Germinal center (tissue), 1 donor: ENCODE measurements at places on chromosomes 6 and 20.

- no peak for DNase-seq
Observed at GRCh38 chr6:156832231-156832647, 55.1 kb downstream of the ARID1B start.

DNA sequence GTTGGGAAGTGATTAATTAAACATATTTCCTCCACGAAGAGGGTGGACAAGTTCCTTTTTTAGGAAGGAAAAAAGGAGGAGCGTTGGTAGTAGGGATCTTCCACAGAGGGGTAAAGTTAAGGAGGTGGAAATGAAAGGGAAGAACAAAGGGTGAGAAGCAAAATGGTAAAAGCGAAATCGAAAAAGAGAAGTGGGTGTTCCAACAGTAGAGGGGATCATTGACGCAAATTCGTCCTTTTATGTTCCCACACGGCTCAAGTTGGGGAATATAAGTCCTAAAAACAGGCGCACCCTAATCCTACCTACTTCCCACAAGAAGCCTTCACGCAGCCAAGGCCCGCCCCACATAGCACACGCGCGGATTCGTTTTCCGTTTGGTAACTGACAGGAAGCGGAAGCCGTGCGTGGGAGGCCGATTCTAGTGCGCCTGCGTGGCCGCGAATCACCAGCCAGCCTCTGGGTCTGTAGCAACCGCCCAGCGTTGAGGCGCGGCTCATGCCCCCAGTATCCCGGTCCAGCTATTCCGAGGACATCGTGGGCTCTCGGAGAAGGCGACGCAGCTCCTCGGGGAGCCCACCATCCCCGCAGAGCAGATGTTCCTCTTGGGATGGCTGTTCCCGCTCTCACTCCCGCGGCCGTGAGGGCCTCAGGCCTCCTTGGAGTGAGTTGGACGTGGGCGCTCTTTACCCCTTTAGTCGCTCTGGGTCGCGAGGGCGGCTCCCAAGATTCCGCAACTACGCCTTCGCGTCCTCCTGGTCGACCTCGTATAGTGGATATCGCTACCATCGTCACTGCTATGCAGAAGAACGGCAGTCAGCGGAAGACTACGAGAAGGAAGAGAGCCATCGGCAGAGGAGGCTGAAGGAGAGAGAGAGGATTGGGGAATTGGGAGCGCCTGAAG lies at the start of gene NKAPL:
NKAPL (plus strand) TSS at position 421 of the 901 bp plus-strand sequence; CDS start at position 496, 75 bp downstream.
- peak; percentile 43 for DNase-seq

DNA sequence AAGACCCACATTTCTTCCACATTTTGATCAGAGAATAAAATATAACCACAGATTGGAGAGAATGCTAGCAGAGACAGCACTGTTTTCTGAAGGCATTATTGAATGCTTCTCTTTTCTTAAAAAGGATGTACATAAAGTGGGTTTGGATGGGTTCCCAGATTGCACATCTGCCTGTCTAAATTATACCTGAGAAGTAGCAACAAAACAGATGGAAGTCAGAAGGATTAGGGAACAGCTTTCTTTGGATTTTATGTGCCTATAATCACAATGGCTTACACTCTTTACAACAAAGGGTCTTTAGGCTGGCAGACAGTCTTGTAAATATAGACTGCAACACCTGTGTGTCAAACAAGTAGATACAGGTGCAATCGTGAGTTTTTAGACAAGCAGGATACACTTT lies 622.2 kb upstream of the MANEA start:
- DNase-seq, result no peak

GRCh38 chr20:51402201-51402600 lies 140.3 kb downstream of the NFATC2 start:
- DNase-seq, result peak; percentile 39

- peak; percentile 85 for DNase-seq
Observed at GRCh38 chr6:127266178-127266891, at the start of gene RNF146. RNF146 (plus strand) TSS chr6:127266864; CDS start chr6:127280339, 13,475 bp downstream.

DNA sequence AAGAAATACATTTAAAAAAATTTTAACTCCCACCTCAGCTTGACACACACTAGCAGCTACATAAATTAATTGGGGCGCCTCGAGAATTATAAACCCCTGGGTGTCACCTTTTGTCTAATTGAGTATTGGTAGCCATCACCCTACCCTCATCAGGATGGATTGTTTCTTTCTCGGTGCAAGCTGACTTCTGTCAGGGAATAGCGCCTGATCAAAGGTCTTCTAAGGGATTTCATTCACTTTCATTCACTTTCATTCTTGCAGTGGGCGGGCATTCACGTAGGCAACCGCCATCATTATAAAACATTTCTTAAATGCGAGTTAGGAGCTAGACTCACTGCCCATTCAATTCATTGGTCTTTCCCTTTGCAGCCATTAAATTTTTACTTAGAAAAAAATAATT lies 239.2 kb upstream of the SASH1 start:
- no peak for DNase-seq

DNA sequence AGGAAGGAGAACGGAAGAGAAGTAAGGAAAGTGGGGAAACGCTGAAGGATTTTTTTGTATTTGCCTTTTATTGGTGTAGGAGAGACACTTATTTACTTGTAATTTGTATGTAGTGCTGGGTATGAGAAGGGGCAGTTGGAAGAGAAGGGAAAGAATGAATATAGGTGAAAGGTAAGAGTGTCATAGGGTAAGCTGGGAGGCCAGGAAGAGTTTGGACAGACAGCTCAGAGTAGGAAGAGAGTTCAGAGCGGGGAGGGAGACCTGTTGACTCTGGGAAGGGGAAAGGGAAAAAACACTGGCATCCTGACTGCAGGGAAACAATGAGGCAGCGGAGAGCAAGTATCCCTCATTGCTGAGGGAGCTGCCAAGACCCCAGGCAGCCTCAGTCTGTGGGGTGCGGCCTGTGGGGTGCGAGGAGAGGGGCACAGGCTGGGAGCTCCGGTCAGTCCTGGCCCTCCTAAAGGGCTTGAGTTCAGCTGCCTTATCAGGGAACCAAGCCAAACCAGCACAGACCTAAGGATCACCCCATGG lies 3.1 kb downstream of the TRAF3IP2 start:
- DNase-seq, result no peak

DNA sequence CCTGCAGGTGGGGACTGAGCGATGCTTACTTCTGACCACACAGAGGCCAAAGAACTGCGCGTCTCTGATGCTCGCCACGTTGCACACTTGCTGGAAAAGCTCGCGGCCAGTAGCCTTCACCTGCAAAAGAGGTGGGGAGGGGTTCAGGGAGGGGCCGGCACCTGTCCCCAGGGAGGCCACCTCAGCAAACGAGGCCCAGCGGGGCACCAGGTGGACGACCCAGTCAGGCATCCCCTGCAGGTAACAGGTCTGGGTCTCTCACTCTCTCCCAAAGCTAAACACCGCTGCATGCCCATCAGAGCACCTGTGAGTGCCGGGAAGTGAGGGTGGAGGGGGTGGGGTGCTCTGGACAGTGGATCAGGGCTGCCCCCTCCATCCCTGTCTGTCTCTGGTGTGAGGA lies 3.8 kb downstream of the FRMD1 start:
- DNase-seq, result no peak

DNA sequence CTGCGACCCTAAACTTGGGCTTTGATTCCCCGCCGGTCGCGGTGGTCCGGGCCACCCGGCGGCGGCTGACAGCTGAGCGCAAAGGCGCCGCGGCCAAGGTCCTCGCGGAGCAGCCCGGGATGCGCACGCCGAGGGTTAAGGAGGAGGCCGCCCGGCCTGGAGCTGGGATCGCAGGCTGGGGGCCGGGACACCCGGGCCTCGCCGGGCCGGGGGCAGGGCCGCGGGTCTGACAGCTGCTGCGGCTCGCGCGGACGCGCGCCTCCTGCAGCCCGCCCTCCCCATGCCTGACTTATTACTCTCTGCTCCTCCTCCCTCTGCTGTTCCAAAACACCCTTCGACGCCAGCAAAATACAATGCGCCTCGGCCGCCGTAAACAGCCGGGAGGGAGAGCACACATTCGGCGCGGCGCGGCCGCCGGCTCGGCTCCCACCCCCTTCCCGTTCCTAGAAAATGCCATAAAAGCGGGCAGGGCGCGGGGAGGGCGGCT lies 746 bp downstream of the BACH2 start:
- DNase-seq, result peak; percentile 61

DNA sequence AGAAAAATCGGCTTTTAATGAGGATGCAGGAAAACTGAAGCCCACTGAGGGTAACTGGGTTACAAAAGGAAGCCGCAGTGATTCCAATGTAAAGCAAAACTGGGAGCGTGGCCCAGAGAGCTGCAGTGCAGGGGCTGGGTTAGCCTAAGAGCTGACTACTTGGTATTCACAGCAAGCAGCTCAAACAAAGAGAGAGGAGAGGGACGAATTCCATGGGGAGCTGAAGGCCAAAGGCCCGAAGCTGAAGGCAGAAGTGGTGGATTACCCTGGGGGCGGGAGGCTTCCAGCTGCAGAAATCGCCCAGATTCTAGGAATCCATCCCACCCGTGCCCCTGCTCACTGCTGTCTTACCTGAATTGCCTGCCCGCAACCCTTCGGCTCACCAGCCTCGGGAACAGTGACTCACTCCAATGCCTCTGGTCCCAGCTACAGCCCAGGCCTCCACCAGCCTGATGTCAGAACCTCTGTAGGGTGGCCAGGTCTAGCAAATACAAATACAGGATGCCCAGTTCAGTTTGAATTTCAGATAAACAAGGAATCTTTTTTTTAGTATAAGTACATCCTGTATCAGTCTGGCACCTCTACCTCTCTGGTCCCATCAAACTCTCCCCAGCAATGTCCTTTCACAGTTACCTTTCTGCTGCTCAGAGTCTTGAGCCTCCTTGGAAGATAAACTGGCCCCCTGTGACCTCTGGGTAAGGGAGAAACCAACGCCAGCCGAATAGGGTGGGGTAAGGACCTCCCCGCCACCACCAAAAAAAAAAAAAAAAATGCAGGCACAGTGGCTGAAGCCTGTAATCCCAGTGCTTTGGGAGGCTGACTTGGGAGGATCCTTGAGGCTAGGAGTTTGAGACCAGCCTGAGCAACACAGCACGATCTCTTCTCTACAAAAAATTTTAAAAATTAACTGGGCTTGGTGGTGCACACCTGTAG lies 14.6 kb upstream of the ZMYND8 start:
- no peak for DNase-seq
